Stromal cell of bone marrow (primary cell): ENCODE measurements at places on chromosomes 11 and 22.

DNA sequence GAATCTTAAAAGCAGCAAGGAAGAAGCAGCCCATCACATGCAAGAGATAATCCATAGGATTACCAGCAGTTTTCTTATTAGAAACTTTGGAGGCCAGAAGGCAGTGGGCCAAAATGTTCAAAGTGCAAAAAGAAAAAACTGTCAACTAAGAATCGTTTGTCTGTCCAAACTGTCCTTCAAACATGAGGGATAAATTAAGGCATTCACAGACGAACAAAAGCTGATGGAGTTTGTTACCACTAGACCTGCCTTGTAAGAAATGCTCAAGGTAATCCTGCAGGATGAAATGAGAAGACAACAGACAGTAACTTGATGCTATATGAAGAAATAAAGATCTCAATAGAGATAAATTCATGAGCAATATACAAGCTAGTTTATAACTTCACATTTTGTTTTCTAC is 150.4 kb downstream of the WNT7B start:
- no peak for DNase-seq

GRCh38 chr11:122847466-122847865 is 9.2 kb downstream of the CRTAM start:
- DNase-seq = no peak

DNA sequence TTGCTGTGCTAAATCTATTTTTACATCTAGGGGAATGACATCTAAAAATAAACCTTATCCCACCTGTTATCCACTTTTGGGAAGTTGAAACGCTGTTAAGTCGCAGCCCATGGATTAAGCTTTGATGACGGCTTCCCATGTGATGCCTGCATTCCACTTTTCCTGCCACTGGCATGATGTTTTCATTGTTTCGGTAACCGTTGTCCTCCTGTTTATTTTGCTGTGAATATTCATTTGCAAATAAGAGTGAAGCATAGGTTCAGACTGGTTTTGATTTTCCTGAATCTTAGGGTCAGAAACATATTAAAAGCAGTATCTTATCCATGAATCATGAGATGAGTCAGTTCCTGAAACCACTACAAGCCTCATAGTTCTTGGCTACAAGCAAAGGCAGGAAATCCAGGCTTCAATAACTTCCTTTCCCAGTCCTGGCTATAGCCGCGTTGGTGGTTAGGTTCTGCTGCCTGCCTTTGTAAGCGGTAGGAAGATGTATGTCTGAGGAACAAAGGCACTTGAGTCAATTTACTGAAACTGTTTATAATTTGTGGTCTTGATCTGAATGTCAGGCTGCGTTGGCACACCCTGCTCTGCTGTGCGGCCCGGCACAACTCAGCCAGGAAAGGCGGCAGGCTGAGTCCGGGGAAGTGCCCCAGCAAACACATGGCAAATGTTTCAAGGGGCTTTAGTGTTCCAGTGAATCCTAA is 19.4 kb downstream of the TEAD1 start:
- peak; percentile 97 for DNase-seq

DNA sequence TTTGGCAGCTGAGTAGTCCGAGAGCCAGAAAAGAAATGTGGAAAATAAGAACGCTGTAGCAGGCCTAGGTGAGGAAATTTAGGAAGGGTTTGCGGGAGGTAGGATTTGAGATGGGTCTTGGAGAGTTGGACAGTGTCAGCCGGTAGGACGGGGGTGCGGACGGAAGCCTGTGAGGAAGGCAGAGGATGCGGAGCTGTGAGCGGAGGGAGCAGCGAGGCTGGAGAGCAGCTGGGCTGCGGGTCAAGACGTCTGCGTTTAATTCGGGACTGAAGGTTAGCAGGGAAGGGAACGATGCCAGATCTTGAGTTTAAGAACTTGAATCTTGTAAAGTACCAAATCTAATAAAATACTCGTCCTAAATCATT is 669 bp upstream of the TIGD3 start:
- DNase-seq = no peak

DNA sequence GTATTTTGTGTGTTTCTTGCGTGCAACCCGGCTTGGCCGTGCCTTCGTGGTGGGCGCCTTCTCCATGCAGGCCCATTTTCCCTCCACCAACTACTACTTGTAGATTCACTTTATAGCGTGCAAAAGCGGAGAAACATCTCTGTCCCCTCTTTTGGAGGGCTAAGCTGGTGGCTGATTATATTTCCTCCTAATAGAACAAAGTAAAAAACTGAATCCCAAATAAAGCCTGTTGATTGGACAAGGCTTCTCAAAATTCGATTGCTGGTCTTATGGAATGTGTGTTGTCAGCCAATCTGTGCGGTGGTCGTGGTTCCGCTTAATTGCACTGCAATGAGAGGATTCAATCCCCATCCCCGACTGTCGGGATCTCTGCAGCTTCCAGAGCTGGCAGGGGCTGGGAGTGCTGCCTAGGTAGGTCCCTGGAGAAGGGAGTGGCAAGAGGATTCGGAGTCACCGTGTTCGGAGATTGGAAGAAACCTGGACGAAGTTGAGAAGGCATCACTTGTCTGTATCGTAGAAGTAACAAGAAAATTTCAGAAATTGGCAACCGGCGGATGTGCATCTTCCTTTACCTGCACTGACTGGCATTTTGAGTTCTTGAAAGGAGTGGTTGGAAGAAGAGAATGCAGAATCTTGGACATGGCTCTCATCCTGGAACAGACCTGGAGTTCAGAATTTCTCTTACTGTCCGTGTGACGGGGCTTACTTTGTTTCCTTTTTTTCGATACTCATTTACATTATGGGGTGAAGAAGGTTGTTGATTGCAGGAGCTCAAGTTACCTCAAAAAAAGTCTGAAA is 1.1 kb downstream of the HMGXB4 start:
- no peak for DNase-seq

- no peak for DNase-seq
Observed at GRCh38 chr11:119041821-119042514, 11.3 kb upstream of the SLC37A4 start.

GRCh38 chr11:86749821-86750401 is 50.4 kb upstream of the PRSS23 start:
- no peak for DNase-seq

GRCh38 chr22:36998620-36999351 is 20.5 kb downstream of the TST start:
- no peak for DNase-seq

DNA sequence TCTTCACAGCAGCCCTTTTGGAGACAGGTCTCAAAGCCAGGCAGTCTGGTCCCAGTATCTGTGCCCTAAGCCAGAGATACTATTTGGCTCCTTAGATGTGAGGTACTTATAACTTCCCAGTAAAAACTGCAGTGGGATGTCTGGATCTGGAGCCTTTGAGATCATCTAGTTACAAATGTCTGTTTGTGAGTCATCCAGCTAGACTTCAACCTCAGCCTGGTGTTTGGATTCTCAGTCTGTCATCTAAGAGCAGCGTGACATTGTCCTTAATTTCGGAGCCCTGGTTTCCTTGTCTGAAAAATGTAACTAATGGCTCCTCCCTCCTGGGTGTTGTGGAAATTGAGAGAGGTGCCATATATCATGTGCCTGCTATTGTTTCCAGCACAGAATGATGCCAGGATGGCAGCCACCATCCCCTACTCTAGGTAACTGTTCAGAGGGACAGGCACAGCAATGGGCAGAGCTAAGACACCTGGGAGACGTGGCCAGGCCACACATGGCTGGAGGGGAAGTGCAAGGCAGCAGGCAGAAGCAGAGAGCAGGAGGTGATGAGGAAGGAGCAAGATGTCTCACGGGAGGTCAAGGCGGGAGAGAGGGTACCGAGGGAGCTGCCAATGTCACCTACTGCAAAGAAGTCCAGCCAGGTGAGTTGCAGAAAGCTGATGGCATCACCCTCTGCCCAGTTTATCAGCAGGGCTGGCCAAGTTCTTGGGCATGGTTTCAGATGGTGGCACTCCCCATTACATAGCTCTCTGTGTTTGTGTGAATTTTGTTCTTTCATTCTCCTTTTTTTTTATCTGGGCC is 20.6 kb upstream of the ST3GAL4 start:
- no peak for DNase-seq

DNA sequence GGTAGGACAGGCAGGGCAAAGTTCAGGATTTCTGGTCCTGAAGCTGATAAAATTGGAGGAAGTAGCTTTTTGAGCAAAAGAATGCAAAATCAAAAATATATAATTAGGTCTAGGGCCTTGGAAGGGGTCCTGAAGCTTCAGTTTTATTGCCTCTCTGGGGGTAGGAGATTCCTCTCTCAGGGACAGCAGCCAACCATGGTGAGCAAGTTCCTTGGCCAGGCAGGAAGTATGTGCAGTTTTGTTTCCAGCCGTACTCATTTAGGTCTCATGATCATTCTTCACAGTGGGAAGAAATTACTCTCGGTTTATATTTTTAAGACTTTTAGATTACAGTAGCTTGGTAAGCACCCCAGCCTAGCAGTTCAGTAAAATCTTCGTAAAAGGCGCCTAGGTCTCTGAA is 2.9 kb upstream of the RAB38 start:
- DNase-seq = peak; percentile 38

GRCh38 chr11:64900263-64900678 is 16.7 kb downstream of the ATG2A start:
- DNase-seq = no peak

- no peak for DNase-seq
Observed at GRCh38 chr11:70103256-70103975, 25.3 kb downstream of the ANO1 start.

- DNase-seq = no peak
Observed at GRCh38 chr11:112925516-112926310, 35.5 kb upstream of the NCAM1 start.

DNA sequence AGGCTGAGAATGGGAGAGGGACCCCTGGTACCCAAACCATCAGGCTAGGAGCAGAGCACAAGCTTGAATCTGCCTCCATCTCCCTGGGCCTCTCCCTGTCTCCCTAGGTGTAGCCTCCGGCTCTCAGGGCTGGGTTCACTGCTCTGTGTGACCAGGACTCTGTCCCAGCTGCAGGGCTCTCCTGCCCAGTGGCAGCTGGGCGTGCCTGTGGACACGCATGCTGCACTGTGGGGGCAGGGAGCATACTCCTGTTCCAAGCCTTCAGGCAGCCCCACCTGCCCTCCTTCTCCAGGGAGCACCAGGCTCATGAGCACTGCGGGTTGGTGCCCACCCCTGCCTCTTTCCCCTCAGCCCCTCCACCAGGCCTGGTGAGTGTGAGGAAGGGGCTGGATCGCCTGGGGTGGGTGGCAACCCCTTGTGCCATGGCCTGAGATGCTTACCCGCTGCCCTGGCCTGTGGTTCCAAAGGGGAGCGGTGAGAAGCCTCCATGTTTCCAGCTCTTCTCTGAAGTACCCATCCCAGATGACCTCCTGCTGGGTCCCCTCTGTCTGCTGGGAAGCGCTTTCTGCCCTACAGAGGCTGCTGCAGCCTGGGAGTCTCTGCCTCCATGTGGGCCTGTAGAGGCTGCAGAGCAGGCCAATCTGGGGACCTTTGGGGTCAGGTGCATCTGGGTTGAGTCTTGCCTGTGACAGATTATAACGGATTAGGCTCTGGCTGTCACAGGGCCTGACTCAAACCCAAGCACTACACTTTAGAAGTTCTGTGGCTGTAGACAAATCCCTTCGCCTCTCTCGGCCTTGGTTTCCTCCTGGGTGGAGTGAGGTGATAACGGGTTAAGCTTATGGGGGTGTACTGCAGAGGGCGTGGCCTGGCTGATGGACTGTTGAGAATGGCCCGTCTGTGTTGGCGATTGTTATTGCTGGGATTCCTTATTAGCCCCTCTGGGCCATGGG is 43.7 kb downstream of the WNT11 start:
- no peak for DNase-seq

DNA sequence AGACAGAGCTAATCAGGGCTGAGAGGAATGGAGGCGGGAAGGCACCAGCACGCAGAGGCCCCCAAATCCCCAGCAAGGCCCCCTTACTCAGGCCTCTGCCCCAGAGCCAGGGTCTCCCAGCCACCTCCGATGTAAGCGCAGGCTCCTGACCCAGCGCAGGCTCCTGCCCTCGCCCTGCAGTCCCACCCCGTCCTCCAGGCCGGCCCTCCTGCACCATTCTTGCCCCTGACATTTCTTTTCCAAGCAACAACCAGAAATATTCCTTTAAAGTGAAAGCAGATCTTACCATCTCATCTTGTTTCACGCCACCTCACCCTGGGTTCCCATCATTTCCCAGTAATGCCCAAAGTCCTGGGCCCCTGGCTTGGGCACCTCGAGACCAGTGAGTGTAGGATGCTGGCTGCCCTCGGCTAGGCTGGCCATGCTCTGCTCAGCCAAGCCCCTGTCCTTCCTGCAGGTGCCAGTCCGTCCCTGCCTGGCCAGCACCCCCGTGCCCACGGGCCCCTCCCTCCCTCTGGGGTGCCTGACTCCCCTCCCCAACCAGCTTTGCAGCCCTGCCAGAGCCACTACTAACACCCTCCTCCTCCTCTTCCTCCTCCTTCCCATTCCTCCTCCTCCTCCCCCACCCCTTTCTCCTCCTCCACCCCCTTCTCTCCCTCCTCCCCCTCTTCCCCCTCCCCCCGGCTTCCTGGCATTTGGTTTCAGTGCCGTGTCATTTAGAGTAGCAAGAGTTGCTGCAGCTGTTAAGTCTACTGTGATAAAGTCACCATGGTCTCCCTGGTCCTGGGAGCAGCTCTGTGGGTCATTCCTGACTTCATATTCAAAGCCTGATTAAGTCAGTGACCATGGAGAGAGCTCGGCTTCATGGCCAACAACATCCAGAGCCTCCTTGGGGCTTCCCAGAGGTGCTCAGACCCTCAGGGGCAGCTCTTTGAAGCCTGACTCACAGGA is 78.7 kb downstream of the PIWIL3 start:
- DNase-seq = no peak

DNA sequence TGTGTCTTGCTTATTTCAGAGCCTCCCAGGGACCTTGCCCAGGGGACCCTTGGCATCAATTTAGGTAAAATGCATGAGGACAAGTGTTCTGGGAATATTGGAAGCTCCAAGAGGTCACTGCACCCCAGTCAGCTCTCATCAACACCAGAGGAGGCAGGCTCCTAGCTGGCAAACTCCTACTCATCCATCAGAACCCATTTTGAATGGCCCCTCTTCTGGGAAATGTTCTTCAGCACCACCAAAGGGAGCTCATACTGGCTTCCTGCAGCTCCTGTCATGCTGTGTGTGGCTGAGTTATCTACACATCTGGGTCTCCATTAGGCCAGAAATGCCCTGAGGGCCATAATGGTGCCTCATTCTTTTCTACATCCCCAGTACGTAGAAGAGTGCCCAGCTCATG is 17.7 kb downstream of the LRRC10B start:
- no peak for DNase-seq

DNA sequence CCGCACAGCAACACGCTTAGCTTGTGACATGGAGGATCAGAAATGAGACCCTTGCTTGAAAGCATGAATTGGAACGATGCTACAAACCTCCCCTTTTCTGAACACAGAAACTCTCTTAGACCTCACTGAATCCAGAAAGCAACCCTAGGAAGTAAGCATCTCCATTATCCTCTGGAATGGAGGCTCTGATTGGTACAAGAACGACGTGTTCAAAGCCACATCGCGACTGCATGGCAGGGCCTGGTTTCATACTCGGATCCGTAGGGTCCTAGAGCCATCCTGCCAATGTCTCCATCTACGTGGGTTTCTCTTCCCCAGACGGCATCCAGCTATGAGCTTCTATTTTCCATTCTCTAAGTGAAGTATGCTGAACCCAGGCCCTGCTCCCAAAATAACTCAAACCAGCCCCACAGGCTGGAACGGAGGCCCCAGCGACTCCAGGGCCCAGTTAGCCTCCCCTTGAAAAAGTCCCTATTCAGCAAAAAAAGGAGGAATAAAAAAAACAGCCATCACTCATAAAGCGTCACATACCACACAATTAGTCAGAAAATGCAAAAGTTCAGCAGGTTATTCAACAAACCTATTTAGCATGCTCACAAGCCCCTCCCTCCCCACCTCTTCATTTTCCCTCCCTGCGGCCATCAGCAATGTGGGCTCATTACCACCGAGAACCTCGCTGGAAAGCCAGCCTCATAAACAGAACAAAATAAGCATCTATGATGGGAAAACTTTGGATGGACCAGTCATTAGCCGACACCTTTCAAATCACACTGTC is 7.1 kb upstream of the MN1 start:
- DNase-seq = no peak
